ENCODE measurements at places on chromosomes 12 and 14.

- DNase-seq = no peak
Observed at GRCh38 chr12:110657747-110658146, 31.2 kb downstream of the HVCN1 start.

- DNase-seq = no peak
Observed at GRCh38 chr14:81709681-81710080, 176.0 kb upstream of the SEL1L start.

GRCh38 chr14:97414718-97415098 lies 617.5 kb downstream of the VRK1 start:
- no peak for DNase-seq

DNA sequence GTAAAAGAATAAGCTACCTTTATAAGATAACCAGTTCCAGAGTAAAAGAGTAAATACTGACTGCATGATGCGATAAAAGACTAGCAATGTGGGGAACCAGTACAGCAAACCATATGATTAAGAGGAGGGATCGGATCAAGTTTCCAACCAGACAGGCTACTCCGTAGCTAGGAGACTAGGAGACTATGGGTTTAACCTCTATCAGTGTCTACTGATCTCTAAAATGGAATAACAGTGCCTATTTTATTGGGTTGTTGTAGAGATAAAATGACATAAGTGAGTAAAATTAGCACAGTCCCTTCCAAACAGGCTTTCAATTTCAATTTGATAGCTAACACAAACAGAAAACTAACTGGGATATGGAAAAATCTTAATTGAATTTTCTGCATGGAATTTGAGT lies 76.0 kb downstream of the PAWR start:
- DNase-seq = peak; percentile 43

DNA sequence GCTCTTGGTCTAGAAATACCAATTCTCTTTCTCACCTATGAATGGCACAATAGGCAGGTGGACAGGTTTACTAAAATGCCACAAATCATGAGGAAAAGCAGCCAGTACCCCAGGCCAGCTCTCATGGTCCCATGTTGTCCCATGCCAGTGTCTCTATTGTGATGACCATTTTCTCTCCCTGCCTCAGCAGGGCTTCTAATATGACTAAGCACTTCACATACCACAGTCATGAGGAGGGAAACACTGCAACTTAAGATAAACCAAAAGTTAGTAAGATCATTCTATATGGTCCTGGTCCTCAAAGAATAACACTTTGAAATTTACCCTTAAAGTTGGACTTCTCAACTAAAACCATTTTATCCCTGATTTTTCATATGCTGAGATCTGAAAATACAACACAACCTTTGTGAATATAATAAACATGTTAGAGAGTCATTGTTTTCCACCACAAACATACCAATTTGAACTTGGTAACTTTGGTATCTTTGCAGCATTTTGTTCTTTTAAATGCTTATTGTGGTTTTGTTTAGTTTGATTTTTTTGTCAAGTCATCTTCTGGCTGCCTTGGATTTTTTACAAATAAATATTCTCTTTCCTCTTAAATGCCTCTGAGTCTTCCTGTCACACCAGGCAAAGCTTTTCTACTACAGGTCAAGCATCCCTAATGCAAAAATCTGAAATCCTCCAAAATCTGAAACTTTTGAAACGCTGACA lies 3.6 kb downstream of the TTC5 start:
- peak; percentile 70 for DNase-seq

- DNase-seq = peak; percentile 58
Observed at GRCh38 chr12:89636052-89636775, 72.4 kb downstream of the ATP2B1 start.

GRCh38 chr14:41597647-41598046 lies 9.0 kb upstream of the LRFN5 start:
- no peak for DNase-seq

- no peak for DNase-seq
Observed at GRCh38 chr14:76666746-76667145, 94.5 kb upstream of the VASH1 start.

GRCh38 chr12:53659571-53659981 lies 16.3 kb downstream of the ATP5MC2 start:
- DNase-seq = peak; percentile 26

GRCh38 chr12:44381341-44381740 lies 494.8 kb downstream of the NELL2 start:
- DNase-seq = no peak

DNA sequence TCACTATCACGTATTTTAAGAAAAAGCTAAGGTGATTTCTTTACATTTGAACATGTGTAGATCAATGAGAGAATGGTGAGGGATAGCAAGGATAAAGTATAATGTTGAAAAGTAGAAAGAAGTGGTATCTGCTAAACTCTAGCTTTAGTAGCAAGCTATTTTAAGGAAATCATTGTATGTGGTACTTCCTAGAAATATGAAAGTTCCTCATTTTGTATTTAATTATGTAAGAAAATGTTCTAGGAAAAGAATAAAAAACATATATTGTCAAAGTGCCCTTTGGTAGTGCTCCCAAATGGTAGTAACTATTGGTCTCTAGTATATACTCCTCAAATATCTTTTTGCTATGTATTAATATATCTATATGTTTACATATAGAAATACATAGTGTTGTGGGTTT lies 35.7 kb downstream of the RAB21 start:
- no peak for DNase-seq

Data from iris pigment epithelial cell (primary cell).